ENCODE measurements at places on chromosomes 6 and 20. TPM values are rescaled to one million over a fixed set of nuclear protein-coding genes. Genes with fewer than 3 reads are reported as not detected.

The GGTLC1 gene
- not detected for total RNA-seq

The GSTA1 gene
- not detected for total RNA-seq

The AIF1 gene
- not detected for total RNA-seq

The VNN1 gene
- total RNA-seq = 0.11 TPM

The TSPYL4 gene
- total RNA-seq = 3.3 TPM

The CNR1 gene
- total RNA-seq = 0.49 TPM

Data from A549 treated with DMSO at 1 μM for 4 hours (cell line).